Foreskin fibroblast (primary cell): ENCODE measurements at places on chromosomes 2 and 18.

DNA sequence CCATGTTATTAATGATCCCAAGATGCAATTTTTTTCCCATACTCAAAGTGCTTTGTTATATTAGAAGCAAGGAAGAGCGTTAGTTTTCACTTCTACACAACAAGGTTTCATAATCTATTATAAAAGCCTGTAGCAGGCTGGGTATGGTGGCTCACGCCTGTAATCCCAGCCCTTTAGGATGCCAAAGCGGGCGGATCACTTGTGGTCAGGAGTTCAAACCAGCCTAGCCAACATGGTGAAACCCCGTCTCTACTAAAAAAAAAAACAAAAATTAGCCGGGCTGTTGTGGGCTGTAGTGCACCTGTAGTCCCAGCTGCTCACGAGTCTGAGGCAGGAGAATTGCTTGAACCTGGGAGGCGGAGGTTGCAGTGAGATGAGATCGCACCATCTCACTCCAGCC, 19.0 kb upstream of the SERPINB2 start:
- DNase-seq = no peak

DNA sequence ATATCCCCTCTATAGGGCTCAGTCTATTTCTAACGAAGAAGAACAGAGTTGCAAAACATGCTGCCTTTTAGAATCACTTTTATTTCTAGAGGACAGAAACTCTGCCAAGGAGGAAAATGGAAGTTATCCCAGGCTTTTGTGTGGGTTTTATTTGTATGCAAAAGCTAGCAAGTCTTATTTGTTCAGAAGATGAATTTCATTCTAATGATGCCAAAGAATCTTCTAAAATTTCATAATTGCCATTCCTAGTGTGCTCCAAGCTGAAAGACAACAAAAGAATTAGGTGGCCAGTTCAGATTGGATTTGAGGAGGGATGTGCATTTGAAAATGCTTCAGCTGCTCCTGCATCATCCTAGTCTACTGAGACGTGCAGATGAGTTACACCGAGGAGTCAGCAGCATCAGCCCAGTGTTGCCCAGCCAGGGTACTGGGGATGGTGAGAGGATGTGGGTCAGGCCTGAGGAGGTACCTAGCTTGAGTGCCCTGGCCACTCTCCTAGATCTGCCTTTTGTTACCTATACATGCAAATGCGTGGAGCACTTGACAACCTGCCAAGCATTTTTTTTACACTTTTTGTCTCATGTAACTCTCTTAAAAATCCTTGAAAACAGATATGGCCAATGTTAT, 80.1 kb downstream of the KCNS3 start:
- DNase-seq = no peak

DNA sequence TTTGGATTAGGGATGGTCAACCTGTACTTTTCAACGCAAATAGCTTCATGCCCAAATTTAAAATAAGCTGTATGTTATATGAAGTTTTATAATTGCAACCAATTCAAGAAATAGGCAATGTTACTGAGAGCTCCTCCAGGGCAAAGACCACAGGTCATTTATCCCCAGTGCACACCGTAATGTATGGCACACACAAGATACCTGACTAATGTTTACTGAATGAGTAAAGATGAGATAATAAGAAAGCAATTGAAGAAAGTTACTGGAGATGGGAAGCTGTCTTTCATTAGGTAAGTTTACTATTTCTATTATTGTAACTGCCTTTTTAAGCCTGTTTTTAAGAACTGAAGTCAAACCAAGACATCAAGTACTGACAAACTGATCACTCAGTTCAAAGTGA, 184.5 kb upstream of the VRK2 start:
- DNase-seq = no peak

DNA sequence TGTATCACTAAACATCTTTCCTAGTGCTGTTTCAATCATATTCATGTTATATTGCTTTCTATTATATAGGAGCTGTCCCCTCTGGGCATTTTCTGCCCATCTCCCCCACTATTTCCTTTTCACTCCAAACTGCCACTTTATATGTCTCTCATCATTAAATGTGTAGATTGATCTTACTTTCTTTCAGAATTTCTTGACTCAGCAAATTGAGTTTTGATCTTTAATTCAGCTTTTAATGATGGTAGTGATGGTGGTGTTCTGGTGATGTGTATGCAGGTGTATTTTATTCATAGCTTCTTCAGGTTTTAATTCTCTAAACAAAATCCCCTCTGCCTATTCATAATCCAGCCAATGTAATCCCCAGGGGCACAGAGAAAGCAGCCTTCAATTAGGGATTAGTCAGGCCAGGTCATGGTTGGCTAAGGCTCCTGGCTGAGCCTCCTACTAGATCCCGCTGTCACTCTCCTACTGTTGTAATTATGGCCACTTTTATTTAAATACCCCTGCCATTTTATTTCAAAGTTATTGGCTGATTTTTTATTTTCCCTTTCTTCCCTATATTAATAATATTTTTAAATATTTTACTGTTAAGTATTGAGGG, 325.4 kb downstream of the SPAG16 start:
- DNase-seq = no peak

DNA sequence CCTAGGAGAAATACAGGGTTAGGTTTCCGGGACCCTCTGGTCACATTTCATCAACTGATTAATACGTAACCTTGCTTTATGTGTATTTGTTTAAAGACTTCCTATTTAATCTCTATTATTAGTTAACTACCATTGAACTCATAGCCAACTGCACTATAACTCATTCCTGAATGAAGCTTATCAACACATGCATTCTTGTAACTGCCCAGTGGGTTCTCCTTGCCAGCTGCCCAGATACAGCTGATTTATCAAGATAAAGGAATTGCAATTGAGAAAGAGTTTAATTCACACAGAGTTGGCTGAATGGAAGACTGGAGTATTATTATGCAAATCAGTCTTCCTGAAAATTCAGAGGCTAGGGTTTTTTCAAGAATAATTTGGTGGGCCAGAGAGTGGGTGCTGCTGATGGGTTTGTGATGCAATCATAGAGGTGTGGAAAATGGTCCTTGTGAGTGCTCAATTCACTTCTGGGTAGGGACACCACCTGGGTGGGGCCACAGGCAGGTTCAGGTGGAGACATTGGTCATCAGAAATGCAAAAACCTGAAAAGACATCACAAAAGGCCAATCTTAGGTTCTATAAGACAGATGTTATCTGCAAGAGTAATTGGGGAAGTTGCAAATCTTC, 21.1 kb upstream of the NOSTRIN start:
- DNase-seq = no peak

- peak; percentile 51 for DNase-seq
Observed at GRCh38 chr2:40173276-40173675, 278.6 kb downstream of the SLC8A1 start.

DNA sequence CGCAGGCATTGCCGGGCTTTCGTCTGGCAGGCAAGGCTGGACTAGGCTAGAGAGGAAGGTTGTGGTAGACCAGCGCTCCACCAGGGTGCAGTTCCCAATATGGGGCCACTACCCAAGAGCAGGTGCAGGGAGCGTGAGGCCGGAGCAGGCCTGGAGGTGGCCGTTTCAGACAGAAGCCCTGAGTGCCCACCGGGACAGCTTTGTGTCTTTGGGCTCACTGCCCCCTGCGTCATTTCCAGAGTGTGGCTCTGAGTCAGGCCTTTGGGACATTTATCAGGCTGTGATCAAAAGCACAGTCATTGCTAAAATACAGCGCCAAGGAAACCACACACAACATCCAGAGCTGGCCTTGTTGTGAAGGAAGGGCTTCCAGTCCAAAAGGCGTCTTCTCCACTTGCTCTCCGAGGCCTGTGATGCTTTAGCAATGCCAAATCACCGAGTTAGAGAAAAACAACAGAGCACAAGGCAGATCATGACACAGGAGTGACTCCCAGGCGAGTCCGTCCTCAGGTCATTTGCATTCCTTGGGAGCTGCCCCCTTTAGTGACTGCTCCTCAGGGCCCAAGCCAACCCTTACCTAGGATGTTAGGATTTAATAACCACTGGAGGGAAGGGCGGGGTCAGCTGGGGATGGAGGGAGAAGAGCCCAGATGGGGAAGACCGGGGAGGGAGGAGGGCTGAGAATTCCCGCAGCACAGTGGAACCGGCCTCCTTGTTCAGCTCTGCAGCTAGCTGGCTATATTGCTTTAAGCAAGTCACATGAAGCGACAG, 42.3 kb downstream of the RFX8 start:
- DNase-seq = peak; percentile 27

GRCh38 chr18:61719671-61720070, 173.1 kb downstream of the RNF152 start:
- DNase-seq = no peak

DNA sequence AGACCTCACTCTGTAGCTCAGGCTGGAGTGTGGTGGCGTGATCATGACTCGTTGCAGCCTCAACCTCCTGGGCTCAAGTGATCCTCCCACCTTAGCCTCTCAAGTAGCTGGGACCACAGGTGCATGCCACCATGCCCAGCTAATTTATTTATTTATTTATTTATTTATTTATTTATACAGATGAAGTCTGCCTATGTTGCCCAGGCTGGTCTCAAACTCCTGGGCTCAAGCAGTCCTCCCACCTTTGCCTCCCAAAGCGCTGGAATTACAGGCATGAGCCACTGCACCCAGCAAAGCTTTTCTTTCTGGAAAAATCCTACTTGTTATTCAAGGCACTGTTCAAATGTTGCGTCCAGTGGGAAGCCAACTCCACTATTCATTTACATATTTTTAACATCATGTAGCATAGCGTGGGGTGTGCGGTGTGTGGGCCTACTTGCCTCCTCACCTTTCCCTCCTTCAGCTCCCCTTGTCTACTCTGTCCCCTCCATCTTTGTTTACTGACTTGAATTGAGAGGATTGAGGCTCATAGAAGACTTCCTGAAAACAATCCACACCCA, 6.8 kb upstream of the RHOB start:
- DNase-seq = no peak

DNA sequence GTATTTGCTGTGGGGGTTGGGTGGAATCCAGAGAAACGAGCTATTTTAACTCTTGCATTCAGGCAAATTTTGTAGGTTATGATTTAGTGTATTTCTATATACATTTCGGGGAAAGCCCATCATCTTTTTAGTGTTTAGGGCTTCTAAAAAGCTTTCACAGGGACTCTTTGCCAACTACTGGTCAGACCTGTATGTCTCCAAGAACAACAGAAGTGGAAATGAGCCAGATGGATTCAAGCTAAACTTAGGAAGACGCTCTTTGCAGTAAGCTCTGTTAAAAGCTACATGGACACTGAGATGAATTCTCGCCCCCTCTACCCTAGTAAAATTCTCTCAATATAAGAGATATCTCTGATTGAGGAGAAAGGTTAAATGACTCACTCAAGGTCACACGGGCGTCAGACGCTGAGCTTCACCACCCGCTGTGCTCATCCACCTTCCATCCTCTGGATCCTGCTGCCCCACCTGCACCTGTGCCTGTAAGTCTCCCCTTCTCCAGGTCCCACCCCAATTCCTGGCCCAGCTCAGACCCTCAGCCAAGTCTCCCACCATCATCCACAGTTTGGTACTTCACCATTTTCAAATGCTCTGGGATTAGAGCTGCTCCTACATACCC, 85.6 kb downstream of the MARCHF4 start:
- DNase-seq = peak; percentile 31

- no peak for DNase-seq
Observed at GRCh38 chr2:118119761-118120400, 31.6 kb downstream of the INSIG2 start.

- no peak for DNase-seq
Observed at GRCh38 chr18:9082711-9083510, 19.6 kb upstream of the NDUFV2 start.

- no peak for DNase-seq
Observed at GRCh38 chr2:214706986-214707385, 102.5 kb downstream of the BARD1 start.

GRCh38 chr2:179442206-179442605, 177.6 kb upstream of the SESTD1 start:
- DNase-seq = no peak

- no peak for DNase-seq
Observed at GRCh38 chr2:174573621-174574081, 24.0 kb downstream of the WIPF1 start.

DNA sequence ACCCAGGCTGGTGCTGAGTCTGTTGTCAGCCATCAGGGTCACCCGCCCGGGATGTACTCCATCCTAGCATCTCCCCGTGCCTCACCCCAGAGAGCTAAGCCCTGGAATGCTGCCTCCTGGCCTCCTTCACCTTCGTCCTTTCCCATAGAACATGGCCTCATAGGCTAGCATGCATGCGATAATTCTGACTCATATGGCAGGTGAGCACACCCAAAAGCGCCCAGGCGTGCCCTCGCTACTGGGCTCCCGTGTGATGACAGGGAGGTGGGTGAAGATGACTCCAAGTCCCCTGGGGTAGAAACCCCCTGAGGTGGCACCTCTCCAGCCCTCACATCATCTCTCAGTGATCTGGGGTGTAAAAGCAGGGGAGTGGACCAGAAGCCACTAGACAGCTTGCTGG, 7.3 kb downstream of the SPR start:
- no peak for DNase-seq

- no peak for DNase-seq
Observed at GRCh38 chr2:83186105-83186760, 1272.8 kb downstream of the SUCLG1 start.

GRCh38 chr2:31140151-31140550, 1.9 kb upstream of the GALNT14 start:
- peak; percentile 80 for DNase-seq

- DNase-seq = no peak
Observed at GRCh38 chr18:46366201-46366600, 262.0 kb downstream of the HAUS1 start.

GRCh38 chr2:174078275-174078674, 113.1 kb upstream of the SP3 start:
- peak; percentile 28 for DNase-seq

DNA sequence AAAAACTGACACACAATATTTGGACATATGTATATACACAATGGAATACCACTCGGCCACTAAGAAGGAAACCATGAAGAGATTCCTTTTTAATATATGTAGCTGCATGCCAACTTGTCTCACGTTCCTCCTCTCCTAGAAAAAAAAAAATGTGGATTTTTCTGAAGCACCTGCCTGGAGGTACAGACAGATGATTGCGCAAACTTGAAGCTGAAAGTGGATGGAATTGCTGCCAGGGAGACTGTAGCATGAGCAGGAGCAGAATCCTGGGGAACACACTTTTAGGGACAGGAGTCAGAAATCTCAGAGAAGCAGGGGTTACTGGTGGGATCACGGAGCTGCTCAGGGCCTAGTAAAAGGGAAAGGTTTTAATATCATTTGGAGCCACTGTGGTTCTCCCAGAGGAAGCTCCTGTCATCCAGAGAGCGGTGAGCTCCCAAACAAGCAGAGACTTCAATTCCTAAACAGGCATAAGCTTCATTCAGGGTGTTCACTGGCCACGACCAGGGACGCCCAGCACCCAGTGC, 640 bp upstream of the SPR start:
- DNase-seq = no peak
